Amygdala (tissue), 56 donors: ENCODE measurements at places on chromosomes 13 and 19.

DNA sequence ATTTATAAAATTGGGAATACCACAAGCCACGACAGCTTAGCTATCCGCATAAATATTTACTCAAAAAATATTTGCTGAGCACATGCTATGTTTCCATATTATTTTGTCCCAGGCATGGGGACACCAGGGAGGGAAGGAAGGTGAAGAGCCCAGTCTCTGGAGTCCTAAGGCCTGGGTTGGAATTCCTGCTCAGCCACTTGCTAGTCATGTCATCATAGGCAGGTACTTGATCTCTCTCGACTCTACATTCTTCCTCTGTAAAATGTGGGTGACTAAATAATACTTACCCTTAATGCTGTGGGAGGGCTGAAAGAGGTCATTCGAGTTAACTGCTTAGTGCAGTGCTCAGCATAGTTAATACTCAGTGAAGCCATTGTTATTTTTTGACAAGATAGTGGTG lies 4.3 kb upstream of the RNASEH2B start:
- DNase-seq = no peak

GRCh38 chr19:49468746-49469447 lies 5.1 kb upstream of the FLT3LG start:
- no peak for DNase-seq

DNA sequence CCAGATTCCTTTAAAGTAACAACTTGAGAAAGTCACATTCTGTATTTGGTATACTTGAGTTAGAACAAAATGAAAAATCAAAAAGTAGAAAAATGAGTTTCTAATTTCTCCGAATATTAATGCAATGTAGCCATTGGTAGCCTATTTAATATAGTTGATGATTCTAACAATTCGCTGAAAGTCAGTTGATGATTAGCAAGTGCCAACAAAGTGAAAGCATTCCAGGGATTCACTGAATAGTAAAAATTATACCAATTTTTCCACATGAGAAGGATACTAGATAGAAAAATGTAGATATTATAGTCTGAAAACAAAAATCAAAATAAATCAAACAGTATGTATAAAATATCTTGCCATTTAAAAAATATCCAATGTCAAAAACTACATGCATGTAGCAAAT lies 117.2 kb downstream of the FREM2 start:
- no peak for DNase-seq

DNA sequence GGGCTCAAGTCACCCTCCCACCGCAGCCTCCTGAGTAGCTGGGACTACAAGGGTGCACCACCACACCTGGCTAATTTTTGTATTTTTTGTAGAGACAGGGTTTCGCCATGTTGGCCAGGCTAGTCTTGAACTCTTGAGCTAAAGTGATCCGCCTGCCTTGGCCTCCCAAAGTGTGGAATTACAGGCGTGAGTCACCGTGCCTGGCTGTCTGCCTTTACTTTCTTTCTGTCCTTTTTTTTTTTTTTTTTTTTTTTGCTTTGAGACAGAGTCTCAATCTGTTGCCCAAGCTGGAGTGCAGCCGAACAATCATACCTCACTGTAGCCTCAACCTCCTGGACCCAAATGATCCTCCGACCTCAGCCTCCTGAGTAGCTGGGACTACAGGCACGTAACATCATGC lies 25.0 kb upstream of the OR1M1 start:
- DNase-seq = no peak

DNA sequence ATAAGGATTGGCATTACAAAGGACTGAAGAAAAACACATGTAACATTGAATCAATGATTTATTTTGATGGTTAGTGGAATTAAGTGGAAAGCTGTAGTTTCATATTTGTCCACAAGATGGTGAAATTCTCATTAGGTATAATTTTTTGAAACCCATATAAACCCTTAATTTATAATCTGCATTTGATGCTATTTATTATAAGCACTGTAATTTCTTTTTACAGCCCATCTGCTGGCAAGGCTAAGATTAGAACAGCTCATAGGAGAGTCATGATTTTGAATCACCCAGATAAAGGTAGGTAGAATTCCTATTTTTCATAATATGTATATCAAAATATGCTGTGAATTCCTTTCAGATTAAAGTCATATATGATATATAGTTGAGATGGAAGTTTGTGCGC lies 62.2 kb downstream of the DNAJC15 start:
- no peak for DNase-seq

DNA sequence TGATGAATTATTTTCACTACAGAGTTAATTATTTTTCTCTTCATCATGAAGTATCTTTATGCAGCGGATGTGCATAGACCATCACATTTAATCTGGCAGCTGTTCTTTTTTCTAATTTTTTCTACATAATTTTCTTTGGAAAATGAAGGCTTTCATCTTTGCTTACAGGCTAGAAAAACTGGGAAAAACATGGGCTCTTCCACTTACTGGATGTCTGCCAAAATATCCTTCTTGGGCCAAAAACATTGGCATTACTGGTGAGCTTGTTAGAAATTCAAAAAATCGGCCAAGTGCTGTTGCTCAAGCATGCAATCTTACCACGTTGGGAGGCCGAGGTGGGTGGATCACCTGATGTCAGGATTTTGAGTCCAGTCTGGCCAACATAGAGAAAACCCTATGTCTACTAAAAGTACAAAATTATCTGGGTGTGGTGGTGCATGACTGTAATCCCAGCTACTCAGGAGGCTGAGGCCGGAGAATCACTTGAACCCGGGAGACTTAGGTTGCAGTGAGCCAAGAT lies 176.8 kb downstream of the ZNF737 start:
- DNase-seq = no peak

- no peak for DNase-seq
Measured at GRCh38 chr13:106117035-106117434, 418.4 kb downstream of the EFNB2 start.

GRCh38 chr13:44237881-44238421 lies 135.7 kb upstream of the SERP2 start:
- DNase-seq = no peak

DNA sequence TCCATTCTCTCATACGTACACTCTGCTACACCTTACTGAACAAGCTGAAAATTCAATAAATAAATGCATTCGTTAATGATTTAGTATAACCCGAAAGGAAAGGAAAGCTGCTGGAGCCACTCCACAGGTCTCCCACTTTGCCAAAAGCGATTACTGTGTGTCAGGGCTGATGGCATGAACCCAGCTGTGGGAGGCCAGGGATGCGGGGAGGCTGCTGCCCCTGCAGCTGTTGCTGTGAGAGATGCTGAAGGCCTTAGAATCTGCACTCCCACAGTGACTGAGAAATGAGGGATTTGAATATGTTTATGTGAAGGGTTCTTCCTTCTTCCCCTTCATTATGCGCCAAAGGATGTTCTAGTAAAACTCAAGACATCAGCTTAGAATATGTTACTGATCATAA lies 58.7 kb upstream of the NBEA start:
- no peak for DNase-seq

DNA sequence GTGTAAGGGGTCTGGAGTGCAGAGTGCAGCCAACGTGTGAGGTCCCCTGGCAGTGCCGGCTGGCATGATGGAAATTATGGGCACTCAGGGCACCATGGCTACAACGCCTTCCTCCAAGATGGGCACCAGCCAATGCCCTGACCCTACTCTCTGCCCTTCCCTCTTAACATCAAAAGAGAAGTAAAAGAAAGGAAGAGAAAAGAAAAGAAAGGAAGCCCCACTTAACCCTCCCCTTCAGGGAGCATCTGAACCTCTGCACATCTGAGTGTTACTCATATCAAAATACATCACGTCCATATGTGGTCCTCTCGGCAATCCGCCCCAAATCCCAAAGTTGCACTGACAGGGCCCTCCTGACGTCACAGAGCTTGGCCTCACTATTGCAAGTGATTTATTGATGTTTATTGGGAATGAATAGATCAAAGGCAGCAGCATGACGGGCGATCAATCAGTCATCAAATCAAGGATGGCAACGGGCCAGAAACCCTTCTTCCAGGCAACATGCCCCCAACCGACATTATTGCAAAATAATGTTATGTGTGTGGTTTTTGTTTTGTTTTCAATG lies 1.3 kb downstream of the TSHZ3 start:
- no peak for DNase-seq

DNA sequence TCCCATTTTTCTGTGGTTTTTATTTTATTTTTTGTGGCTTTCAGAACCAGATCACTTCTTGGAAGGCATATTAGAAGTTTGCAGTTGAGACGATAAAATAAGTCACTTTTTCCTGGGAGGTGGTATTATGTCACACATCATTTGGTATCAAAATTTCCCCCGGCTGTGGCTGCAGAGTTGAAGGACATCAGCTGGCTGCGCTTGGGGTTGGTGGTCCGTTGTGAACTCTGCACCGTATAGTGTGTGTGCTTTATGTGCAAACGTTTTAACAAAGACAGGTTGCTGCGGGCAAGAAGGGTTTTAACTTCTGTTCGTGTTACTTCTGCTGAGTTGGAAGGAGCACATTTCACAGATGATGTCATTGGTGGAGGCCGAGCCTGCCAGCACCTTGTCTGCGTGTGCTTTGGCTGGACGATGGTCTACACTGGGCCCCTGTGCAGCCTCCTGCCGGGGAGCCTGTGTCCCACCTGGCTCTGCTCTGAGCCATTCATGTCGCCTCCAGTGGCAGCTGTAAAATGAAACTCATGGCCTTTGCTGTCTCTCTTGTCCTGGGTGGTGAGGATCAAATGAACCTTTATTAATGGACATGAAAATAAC lies 9.6 kb downstream of the ATP11A start:
- no peak for DNase-seq

- no peak for DNase-seq
Measured at GRCh38 chr19:39420769-39421168, 8.3 kb downstream of the PLEKHG2 start.

- DNase-seq = no peak
Measured at GRCh38 chr13:30376426-30377311, 45.6 kb upstream of the UBE2L5 start.

DNA sequence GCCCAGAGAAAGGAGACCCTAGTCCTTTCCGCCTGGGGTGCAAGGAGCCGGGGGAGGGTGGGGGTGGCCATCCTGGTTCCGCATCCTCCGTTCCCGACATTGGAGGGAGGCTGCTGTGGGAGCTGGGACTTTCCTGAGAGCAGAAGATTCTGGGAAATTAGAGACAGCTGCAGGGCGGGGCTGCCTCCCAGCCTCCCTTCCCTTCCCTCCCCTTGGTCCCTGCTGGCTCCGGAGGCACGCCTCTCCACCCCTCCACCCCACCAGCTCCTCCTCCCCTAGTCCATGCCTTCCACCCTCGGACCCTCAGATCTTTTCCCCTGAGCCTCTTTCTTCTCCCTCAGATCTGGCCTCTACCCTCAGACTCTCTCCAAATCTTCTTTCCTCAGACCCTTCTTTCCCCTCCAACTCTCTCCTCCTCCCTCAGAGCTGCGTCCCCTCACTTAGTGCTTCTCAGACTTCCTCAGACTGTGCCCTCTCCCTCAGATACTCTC lies 3.1 kb upstream of the BCL3 start:
- no peak for DNase-seq

GRCh38 chr13:110726726-110727125 lies 13.2 kb downstream of the ING1 start:
- DNase-seq = no peak

DNA sequence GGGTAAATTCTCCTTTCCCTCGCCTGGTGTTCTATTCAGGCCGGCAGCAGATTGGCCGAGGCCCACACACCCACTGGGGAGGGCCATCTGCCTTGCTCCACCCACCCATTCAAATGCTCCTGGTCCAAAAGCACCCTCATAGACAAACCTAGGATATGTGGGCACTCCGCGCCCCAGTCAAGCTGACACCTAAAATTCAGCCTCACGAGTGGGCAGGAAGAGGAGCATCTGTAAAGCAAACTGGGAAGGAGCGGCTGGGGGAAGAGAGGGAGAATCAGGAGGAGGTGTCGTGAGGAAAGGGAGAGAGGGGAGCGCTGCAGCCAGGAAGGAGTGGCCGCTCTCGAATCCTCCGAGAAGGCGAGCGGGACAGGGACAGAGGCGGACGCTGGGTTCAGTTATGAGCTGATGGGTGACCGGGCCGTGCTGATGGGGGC lies 136.9 kb downstream of the USP12 start:
- no peak for DNase-seq

- DNase-seq = no peak
Measured at GRCh38 chr13:49296659-49297058, 48.9 kb downstream of the CDADC1 start.

- no peak for DNase-seq
Measured at GRCh38 chr19:46718934-46719622, 2.2 kb upstream of the PRKD2 start.

DNA sequence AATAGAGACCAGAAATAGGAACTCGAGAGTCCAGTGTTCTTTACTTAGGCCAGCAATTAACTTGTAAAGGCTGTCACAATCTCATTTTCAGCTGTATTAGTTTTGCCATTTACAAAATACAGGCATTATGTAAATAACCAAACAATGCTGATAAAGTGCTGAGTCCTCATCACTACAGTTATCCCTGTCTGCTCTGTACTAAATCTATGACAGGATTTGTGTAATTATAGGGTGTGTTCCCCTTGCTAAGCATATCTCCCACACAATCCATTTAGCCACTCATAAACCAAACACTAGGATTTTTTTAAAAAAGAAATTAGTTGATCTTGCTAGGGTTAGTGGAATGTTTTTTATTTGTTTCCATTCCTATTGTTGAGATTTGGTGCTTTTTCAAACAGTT lies 23.2 kb downstream of the PDX1 start:
- DNase-seq = no peak

DNA sequence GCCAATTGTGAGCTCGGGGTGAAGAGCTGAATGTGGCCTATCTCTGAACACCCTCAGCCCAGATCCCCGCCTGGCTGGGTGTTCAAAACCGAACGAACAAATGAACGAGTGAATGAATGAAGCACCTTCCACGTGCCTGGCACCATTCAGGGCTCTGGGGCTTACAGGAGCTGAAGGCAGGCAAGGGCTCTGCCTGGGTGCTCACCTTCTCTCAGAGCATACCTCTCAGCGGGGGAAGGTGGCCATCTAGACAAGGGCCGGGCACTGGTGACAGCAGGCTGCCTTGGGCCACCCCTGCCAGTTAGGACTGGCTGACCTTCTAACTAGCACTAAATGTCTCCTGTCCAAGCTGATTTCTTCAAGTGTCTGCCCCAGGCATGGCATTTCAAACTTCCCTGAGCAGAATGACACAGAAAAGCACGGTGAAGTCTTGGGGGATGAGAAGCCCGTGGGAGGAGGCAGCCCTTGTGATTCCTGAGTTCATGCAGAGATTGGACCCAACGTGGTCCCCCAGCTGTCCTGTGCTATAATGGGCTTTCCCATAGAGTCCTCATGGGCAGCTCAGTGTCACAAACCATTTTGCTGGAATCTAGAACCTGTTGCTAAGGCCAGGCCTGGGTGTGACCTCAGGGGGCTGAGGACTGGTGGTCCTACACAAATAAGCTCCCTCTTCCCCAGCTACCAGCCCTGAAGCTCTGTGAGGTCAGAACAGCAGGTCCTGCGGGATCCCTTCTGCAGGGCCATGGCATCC lies 27.9 kb upstream of the VSTM2B start:
- no peak for DNase-seq

DNA sequence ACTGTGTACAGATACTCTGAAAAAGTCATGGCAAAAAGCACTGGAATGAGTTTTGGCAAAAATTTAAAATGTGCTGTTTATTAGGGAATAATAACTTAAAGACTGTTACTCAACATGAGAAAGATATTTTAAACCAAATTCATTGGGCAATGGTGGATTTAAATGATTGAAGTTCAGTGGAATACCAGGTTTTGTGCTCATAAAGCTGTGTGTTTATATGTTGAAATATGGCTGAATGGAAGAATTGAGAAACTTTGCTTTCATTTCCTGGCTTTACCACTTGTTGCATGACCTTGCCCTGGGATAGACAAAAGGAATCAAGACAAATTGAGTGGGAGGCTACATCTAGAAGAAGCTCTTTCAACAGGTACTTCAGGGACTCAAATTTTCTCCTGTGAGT lies 246.4 kb downstream of the GPC5 start:
- no peak for DNase-seq

GRCh38 chr19:38657633-38658222 lies 10.3 kb downstream of the ACTN4 start:
- DNase-seq = no peak
